ENCODE measurements at places on chromosomes 6 and 20.

GRCh38 chr6:166286839-166287271 is 21.3 kb downstream of the PRR18 start:
- peak; percentile 36 for DNase-seq

- no peak for DNase-seq
Measured at GRCh38 chr20:8094850-8095249, 37.2 kb upstream of the PLCB1 start.

- no peak for DNase-seq
Measured at GRCh38 chr6:21438237-21438985, 155.1 kb upstream of the SOX4 start.

GRCh38 chr6:129508477-129509145 is 201.4 kb downstream of the ARHGAP18 start:
- no peak for DNase-seq

DNA sequence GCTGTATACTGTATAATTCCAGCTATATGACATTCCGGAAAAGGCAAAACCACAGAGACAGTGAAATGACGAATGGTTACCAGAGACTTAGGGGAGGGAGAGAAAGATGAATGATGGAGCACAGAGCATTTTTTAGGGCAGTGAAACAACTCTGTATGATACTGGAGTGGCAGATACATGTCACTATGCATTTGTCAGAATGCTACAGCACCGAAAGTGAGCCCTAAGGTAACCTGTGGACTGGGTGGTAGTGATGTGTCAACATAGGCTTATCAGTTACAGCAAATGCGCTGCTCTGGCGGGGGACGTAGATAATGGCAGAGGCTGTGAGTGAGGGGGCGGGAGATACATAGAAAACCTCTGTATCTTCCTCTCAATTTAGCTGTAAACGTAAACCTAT is 201.3 kb upstream of the SSTR4 start:
- no peak for DNase-seq

DNA sequence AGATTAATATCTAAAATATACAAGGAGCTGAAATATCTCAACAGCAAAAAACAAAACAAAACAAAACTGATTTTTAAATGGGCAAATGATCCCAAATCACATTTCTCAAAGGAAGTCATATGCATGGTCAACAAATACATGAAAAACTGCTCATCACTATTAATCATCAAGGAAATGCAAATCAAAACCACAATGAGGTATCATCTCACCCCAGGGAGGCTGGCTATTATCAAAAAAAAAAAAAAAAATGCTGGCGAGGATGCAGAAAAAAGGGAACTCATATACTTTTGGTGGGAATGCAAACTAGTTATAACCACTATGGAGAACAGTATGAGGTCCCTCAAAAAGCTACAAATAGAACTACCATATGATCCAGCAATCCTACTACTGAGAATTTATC is 34.6 kb downstream of the REPS1 start:
- DNase-seq: no peak

- no peak for DNase-seq
Measured at GRCh38 chr6:116446399-116446798, 14.8 kb upstream of the CALHM6 start.

DNA sequence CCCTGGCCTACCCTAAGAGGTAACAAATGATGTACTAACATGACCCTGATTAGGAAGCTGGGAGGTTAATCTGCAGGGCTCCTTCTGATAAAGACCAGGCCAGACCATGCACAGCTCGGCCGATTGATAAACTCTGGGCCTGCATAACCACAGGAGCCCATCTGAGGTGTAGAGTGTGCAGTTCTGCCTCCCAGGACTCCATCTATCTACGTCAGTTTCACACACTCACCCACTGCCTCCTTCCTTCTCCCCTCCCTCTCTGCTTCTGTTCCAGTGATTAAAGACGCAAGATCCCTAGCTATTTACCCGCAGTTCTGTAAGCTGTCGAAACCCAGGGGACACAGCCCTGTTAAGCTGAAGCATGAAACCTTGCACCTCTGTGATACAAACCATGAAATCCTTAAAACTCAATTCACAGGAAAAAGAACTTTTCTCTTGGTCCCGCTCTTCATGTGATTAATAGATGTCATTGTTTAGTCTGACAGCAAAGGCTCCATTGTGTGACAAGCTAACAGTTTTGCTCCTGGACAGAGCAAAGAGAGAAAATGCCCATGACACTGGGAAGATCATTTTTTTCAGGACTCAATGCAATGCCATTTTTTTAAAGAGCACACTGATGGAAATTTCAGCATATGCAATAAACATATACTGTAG is 470.6 kb downstream of the MAFB start:
- no peak for DNase-seq

GRCh38 chr6:119436583-119436982 is 87.0 kb upstream of the MAN1A1 start:
- no peak for DNase-seq

- peak; percentile 11 for DNase-seq
Measured at GRCh38 chr20:63319164-63320040, 26.4 kb downstream of the COL20A1 start.

GRCh38 chr6:106273087-106273486 is 52.5 kb downstream of the ATG5 start:
- no peak for DNase-seq

GRCh38 chr6:91043751-91044150 is 456.9 kb upstream of the MAP3K7 start:
- DNase-seq: no peak

GRCh38 chr6:148502773-148503135 is 160.1 kb downstream of the SASH1 start:
- DNase-seq: no peak

- no peak for DNase-seq
Measured at GRCh38 chr6:52595796-52596130, 18.9 kb upstream of the TRAM2 start.

DNA sequence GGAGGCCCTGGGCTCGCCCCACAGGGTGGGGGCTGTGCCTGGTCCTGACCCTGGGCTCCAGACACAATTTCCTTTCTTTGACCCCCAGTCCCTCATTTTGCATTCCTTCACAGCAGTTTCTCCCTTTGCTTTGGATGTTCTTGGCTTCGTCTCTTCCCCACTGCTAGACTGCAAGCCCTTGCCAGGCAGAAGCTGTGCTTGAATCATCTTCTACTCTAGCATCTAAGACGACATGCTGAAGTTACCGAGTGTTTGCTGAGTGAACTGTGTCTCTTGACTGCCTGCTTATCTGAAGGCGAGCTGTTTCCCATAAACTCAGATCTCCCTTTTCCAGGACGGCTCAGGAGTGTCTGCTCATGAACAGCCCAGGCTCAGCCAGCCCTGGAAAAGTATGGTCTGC is 14.3 kb upstream of the SYNDIG1 start:
- no peak for DNase-seq

DNA sequence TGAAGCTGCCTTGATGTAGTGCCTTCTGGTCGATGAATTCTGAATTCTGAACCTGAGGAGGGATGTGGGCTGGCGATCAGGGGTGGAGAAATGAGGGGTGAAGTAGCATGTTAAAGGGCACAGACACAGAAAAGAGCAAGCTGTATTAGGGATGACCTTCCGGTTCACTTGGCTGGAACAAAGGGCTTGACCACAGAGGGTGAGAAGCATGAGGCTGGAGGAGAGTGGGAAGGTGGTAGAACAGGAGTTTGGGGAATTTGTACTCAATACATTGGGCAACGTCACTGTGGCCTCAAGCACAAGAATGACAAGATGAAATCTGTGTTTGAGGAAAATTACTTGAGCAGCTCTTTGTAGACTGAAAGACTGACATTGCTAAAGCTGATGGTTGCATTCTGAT is 155.8 kb downstream of the SOBP start:
- no peak for DNase-seq

DNA sequence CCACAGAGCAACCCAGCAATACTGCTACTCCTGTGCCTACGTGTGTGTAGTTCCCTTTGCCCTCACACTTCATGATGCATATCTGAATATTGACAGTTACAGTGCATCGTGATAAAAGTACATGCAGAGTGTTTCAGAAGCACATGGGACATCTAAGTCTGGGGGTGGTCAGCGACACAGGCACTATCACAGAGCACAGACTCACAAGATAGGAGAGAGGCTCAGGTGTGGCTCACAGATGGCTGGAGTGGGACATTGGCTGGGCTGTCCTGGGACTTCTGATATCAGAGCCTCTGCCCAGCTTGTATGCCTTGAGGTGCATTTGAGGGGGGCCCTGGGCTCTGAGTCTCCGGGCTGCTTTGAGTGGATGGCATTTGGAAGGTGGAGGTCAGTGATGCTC is 227.0 kb upstream of the RNF24 start:
- DNase-seq: no peak

DNA sequence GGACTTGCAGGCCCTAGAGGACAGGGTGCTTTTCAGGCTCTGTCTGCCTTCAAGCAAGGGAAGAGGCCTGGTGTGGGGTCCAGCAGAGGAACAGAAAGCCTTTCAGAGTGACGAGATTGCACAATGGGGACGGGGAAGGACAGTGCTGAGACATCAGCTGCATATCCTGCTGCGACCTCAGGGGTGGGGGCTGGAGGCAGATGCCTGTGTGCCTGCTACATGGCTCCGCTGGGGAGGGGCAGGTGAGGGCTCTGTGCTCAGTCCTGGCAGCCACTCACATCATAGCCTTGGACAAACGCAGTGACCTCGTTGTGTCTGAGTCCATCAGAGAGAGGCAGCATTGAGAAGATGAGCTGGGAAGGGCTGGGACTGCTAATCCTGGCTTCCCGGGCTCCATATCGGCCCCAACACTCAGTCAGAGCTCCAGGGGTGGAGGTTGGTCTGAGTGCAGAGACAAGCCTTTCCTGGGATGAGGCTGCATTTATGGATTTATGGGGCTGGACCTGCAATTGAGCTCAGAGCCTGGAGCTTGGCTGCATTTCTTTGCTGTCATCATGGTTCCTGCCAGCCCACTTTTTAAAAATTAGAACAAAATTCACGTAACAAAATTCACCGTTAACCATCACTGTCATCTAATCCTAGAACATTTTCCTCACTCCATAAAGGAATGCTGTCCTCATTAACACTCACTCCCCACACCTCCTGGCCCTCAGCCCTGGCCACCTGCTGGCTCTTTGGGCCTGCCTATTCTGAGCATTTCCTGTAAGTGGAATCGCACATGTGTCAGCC is 196.9 kb upstream of the SLC24A3 start:
- no peak for DNase-seq

DNA sequence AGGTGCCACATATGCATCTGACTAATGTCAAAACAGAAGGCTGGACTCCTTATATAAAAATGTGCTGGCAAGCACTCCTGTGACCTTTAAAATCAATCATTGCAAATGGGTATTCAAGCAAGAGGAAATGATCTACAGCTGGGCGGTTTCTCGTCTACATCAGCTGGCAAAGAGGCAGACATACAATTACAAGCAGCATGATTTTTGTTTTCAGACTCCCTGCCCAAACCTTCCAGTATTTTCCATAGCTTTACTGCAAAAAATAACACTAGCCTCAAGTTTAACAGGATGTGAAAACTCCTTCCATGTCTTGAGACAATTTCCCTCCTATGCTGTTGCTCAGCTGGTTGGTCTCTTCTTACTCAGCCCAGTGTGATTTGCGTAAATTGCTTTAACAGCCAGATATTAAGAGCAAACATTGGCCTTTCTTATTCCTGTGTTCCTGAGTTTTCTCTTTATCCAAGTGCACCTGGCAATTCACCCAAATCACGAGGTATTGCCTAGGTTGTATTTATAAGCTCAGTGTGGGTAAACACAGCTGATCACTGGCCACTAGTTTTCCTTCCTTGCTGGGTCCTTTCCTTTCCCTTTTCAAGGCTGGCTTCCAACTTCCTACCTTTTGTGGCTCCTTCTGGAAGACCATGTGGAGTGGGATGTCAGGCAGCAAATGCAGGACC is 130.4 kb downstream of the MOXD1 start:
- DNase-seq: no peak

- DNase-seq: peak; percentile 49
Measured at GRCh38 chr6:43924222-43924702, 154.3 kb downstream of the VEGFA start.

DNA sequence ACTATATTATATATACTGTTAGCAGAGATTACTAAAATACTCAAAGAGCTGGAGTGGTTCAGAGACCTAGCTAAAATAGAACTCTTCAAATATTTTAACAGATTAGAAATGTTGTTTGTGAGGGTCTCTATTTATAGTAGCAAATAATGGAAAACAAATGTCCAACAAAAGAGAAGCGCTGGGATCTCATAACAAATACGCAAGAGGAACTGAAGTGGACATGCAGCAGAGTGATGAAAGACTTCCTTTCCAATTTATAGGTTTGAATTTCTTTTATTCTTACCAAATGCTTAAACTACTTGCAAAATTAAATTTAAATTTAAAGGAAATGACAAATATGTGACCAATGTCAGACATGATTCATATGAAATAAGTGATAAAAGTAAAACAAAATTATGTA is 49.9 kb downstream of the PIGU start:
- no peak for DNase-seq

GRCh38 chr6:108403236-108403635 is 108.4 kb downstream of the AFG1L start:
- DNase-seq: no peak

- DNase-seq: no peak
Measured at GRCh38 chr20:10508468-10509251, 73.6 kb downstream of the SLX4IP start.

- no peak for DNase-seq
Measured at GRCh38 chr20:58867211-58867610, 14.7 kb downstream of the GNAS start.

DNA sequence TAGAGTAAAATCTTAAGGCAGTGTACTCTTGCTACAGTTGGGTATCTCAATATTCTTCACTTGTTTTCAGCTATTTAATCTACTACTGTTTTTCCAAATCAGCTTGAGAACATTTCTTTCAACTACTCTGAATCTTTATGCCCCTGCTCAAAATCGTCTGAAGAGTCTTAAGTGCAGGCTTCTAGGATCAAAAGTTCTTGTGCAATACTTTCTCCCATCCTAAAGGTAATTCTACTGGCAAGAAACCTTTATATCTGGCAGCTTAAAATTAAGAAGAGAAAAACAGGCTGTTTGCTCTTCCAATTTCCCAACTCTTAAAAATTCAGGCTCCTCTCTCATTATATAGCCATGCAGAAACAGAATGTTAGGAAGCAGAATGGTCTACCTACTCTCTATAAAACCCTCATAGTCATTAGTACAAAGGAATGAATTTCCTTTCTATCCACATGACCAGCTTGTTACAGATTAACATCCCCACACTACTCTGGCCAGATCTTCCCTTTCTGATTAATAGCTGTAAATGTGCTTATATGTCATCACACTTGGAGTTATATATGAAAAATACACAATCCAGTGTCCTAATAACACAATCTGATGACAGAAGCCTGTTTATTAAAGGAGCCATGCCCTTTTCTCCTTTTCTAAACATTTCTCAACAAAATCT is 122.2 kb upstream of the FAM184A start:
- no peak for DNase-seq

GRCh38 chr20:64084685-64085152 is 521 bp upstream of the LKAAEAR1 start:
- no peak for DNase-seq

DNA sequence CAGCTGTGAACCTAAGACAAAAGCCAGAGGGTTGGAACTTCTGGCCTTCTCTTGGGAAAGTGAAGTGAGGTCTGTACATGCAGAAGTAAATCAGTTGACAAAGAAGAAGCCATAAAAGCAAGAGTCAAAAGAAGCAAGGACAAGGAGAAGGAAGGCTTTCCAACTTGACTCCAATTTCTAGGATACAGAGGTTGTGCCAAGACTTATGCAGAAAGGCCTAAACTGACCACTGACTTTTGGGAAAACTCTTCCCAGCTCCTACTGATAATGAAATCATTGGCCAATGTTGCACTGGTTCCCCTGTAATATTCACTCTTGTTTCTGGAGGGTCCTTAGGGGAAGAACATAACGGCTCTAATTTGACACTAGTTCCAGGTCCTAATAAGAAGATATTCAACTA is 29.3 kb upstream of the NT5E start:
- no peak for DNase-seq

- DNase-seq: peak; percentile 77
Measured at GRCh38 chr6:113630738-113631535, 226.2 kb upstream of the MARCKS start.

Measured in CD4-positive, alpha-beta T cell treated with Interleukin-15 for 1 hour (primary cell).